Esophagus mucosa (tissue), 1 donor: ENCODE measurements at places on chromosomes 2 and 18. TPM values are rescaled to one million over a fixed set of nuclear protein-coding genes. Genes with fewer than 3 reads are reported as not detected.

DNA sequence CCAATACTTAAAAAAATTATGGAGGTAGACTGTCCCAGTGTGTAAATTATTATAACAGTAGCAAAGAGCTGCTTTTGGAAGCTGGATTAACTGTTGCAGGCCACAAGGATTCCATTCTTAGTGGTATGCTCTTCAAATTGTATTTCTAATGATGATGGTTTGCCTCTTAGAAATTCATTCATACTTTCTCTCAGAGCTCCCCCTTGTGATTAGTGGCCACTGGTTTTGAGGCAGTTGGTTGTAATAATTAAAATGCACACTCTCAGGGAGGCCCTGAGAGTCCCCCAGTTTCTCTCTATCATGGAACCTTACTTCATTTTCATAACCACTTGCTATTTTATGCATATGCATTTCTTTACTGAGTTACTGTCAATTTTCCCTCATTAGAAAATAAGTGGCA lies 122.5 kb downstream of the PLA2R1 start:
- no peak for ATAC-seq

DNA sequence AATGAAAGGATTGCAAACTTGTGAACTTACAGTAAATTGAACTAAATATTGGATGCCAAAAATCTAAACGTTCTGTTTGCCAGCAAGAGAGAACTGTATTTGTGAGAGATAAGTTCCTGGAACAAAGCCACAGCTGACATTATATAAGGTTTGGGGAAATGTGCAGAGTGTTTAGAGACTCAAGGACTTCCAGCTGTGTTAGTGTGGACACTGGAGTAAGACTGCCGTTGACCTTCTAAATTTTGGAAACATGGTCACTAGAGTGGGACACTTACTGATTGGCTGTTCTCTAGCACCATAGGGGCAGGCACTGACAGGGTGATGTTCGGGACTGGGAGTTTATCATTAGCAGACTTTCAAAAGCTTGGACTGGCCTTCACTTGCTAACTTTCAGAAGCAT lies 40.5 kb downstream of the SCN9A start:
- no peak for ATAC-seq

- no peak for ATAC-seq
These were observed 68.8 kb downstream of the TSN start for GRCh38 chr2:121824264-121824663.

- peak; percentile 77 for ATAC-seq
These were observed 76.6 kb upstream of the MAP4K3 start for GRCh38 chr2:39513641-39514094.

DNA sequence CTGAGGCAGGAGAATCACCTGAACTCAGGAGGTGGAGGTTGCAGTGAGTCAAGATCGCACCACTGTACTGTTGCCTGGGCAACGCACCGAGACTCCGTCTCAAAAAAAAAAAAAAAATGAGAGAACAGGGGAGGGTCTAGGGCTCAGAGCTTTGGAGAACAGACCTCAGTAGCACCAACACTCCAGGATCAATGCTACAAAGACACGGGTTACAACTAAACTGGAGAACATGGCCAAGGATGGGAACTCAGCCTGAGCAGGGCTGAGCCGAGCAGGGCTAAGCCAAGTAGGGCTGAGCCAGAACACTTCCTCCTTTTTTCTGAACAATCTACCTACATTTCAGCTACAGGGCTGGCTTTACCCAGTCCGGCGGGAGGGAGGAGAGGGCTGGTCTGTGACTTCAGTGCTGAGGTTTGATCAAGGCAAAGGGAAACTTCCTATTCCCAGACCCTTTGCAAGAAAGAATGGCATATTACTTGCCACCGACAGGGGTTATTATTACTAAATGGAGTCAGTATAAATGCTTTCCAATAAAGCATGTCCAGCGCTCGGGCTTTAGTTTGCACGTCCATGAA lies 2.9 kb upstream of the CASP8 start:
- ATAC-seq = peak; percentile 63

- no peak for ATAC-seq
These were observed 13.6 kb upstream of the TEX51 start for GRCh38 chr2:126884861-126885750.

DNA sequence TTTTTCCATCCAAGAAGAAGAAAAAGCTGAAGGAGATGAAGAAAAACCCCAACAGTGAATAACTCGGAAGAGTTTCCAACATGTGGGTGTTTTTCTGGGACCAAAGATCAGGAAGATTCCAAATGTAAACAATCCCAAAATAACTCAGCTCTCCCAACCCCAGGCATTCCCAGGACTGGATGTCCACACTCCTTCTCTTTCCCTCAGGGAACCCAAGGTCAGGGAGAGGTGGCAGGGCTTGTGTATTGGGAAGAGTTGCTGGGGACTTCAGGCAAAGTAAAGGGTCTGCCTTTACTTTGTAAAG lies 268.0 kb downstream of the DYSF start:
- no peak for ATAC-seq

- ATAC-seq = no peak
These were observed 922.9 kb upstream of the FSHR start for GRCh38 chr2:50077190-50077737.

- no peak for ATAC-seq
These were observed 235.6 kb upstream of the ZNF521 start for GRCh38 chr18:25587545-25587944.

- no peak for ATAC-seq
These were observed 107.1 kb downstream of the POLE4 start for GRCh38 chr2:75065402-75066008.

DNA sequence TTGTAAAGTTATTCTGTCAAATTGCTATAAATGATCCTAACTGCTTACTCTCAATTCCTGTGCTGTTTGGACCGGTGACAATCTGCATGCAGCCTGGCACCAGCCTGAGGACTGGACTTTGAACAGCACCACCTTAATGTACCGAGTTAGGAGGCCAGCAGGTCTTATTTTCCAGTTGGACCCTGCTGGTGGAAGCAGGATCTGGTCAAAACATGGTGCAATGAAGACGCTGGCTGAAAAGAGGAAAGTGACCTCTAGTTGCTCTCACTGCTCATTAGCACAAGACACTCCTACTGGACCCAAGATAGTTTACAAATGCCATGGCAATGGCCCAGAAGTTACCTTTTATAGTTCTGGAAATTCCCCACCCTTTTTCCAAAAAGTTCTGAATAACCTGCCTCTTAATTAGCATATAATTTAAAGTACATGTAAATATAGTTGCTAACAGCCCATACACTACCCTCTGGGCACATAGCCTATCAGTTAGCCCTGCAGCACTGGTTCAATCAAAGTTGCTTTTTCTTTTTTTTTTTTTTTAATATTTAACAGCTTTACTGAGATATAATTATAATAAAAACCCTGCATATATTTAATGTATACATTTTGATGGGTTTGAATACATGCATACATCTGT lies 35.8 kb downstream of the RBKS start:
- ATAC-seq = no peak

ITGA4 gene
- 1.3 TPM for total RNA-seq

VWA3B gene
- total RNA-seq = 0.40 TPM

VWC2L gene
- not detected for total RNA-seq

NEMP2 gene
- 3.8 TPM for total RNA-seq

IL36B gene
- total RNA-seq = 1.4 TPM

CD302 gene
- 1.6 TPM for total RNA-seq
